HS-27A (cell line): ENCODE measurements at places on chromosomes 12 and 14.

DNA sequence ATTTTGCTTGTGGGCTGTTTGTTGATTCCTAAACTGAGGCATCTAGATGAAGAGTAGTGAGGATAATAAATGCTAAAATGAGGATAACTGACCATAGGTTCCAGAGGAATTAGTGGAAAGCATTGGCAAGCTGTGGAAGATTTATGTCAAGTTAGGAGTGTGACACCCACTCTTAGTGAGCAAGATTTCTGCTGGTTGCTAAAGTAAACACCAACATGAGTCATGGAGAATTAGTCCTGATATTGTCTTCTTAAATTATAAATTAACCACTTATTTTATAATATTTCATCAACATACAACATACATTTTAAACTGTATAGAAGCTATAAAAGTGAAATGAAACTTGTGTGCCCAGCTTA lies 328.2 kb downstream of the RPL10L start:
- DNase-seq = no peak

DNA sequence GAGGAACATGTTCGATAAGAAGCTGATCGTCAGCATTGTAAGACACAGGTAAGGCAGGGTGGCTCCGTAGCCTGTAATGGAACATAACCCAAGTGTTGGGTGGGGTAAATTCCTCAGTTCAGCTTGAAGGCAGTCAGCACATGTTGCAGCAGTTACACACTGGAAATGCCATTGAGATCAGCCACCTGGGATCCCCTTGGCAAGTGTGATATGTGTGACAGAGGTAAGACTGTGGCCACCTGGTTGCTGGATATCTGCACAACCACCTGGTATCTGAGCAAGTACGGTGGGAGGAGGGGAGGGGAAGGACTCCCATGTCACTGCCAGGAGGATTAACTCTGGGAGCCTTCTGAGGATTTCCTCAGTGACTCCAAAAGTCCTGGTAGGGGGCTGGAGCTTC lies 158.0 kb upstream of the CAND1 start:
- DNase-seq = no peak

GRCh38 chr12:108151533-108152169 lies 22.6 kb downstream of the WSCD2 start:
- DNase-seq = no peak

DNA sequence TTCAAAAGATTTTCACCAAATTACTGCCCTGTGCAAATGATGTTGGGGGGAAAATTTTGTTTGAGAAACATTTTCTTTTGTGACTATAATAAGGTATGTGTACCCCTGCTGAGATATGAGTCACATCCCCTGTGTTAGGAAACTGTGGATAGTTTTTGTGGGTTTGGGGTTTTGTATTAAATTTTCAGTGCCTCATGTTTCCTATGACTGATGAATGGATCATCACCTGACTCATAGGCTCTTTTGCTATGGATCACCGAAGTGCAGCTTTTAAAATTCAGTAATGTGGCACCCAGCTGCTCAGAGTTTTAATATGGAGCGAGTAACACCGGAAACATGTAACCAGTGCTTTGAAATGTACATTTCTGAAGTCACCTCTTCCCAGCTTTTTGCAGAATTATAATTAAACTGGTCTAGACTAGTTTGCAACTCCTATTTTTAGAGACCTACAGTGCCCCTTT lies 167.4 kb upstream of the HMGA2 start:
- peak; percentile 96 for DNase-seq

- DNase-seq = no peak
Observed at GRCh38 chr14:104559028-104559803, 20.3 kb upstream of the C14orf180 start.

GRCh38 chr12:40158592-40159111 lies 52.8 kb upstream of the SLC2A13 start:
- DNase-seq = no peak

DNA sequence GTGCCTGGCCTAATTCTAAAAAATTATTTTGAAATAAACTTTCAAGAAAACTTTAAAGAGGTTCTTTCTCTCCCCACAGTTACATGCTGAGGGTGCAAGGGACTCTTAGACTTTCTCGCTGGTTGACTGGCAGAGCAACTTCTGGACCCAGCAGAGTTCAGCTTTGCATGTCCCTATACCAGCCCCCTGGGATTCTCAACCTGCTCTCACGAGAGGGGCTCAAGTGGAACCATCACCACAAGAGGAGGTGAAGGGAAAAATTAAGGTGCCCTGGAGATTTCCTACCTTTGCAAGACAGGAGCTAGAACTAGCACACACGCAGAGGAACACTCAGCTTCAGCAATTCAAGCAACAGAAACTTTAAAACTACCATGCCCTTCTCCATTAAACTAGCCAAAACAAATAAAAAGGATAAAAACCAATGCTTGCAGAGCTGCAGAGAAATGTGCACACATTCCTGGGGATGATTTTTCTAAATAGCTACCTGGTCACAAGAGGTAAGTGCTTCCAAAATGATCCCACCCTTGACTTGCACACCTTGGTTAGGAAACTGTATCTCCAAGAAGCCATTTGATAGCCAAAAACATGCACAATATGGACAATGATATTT lies 2.5 kb downstream of the HVCN1 start:
- DNase-seq = no peak

GRCh38 chr12:20547816-20548575 lies 147.1 kb upstream of the SLCO1C1 start:
- DNase-seq = no peak

- DNase-seq = no peak
Observed at GRCh38 chr12:107436376-107436775, 249.2 kb upstream of the PWP1 start.

GRCh38 chr12:6337958-6338433 lies 3.9 kb downstream of the TNFRSF1A start:
- DNase-seq = no peak

DNA sequence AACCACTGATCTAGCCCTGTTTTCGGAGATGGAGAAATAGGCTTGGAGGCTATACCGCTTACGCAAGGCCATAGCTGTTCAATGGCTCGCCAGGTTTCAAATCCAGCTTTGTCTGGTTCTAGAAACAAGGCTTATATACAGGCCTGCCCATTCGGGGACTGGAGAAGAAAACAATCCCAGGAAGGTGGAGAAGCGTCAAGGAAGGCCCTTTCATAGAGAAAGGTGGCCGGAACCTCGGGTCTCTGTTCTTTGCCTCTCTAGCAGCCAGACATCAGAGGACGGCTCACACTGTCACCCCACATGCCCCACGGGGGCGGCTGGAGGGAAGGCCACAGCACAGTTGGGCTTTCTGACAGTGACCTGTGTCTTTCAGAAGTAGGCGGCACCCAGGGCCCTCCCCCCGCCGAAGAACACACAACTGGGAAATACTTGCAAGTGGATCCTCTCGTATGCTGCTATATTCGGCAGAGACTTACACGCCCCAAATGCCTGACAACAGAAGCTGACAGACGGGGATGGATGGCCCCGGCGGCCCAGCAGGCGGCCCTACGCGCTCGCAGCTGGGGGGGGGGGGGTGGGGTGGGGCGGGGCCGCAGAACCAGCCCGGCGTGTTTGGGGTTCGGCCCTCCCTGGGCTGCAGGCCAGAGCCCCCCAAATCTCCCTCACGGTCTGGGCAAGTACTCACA lies 4.5 kb upstream of the SETD1B start:
- DNase-seq = no peak

- no peak for DNase-seq
Observed at GRCh38 chr14:74919421-74920165, 3.5 kb downstream of the RPS6KL1 start.

DNA sequence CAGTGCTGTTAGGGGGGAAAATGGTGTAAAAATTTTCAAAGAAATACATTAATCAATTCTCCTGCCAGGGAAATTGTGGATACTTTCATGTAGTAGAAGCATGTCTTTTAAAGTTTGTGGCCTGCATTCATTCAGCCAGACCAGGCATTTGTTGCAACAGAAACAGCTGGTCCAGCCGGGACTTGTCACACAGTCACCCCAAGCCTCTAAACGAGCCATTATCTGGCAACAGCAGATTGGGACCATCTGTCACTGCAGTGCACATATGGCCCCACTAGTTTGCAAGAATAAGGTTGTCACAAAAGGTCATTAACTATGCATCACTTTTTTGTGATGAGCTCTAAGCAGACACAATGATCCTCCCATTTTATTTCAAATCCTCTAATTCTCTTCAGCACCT lies 193.9 kb downstream of the PHLDA1 start:
- DNase-seq = no peak

DNA sequence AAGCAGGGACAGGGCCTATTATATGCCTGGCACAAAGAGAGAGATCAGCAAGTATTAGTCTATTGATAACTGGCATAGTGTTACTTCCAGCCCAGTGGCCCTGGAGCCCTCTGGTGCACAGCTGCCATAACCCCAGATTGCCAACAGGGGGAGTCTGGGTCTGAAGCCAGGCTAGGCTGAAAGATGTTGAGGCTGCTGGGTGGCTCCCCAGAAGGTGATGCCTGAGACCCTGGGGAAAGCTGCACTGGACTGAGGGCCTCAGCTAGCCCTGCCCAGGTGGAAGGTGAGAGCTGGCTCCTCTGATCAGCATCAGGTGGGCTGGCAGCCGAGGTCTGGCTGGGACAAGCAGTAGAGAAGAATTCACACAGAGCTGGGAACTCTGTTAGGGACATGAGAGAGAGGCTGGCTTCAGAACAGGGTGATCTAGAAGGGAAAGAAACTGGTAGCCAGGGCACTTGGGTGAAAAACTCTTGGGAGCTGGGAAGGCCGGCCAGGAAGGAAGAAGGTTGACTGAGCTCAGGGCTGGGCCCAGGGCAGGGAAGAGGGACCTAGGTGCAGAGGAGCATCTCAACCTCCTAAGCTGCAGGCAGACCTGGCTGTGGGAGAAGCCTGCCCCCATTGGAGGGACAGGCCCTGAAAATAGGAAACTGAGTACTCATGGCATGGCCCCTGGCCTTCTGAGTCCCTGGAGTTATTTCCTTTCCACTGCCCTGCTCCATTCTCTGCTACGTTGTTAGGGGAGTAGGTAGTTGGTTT lies 3.9 kb downstream of the GZMH start:
- DNase-seq = no peak

- no peak for DNase-seq
Observed at GRCh38 chr12:79933532-79934264, 1.2 kb downstream of the PPP1R12A start.
